Progenitor cell of endocrine pancreas (in vitro differentiated cells): ENCODE measurements at places on chromosomes 6 and 20. TPM values are rescaled to one million over a fixed set of nuclear protein-coding genes. Genes with fewer than 3 reads are reported as not detected.
A peak's percentile ranks its signal among the peaks of the same experiment; 100 is the strongest.

Gene GABRR2
- total RNA-seq: 0.47 and 0.53 TPM in 2 replicates

Gene SLC35F1
- 4.5 and 5.1 TPM in 2 replicates for total RNA-seq

Gene MAFB
- total RNA-seq: 5.9 and 6.1 TPM in 2 replicates

Gene HLA-DRB5
- total RNA-seq: 0.60 and 0.71 TPM in 2 replicates

DNA sequence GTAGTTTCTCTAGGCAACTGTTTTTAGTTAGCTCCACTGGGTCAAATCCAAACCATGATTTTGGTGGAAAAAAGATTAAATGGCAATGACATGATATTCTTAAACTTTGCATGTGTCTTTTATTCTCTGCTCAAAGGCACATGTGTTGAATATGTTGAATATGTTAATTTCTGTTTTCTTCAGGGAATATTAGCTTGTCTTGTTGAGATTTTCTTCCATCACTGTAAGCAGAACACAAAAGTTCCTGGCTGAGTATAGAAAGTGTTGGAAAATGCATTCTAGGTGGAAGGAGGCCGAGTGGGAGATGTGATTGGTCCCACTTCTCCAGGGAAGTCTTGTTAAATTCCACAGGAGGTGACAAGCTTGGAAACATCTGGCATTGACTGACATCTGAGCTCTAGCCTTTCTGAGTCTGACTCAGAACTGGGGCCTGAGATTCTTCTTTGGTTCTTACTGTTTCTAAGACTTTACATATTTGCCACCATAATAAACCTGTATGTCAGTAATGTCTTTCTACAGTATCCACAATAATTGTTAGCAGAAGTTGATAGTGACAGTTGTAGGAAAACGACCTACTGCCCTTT, 81.1 kb downstream of the LAMA4 start:
- H3K4me3 ChIP-seq: no peak overlapping the region
- H3K36me3 ChIP-seq: no peaks in the 10 kb centered on the region
- peaks cover 38% of the 10 kb centered on the region for H3K27me3 ChIP-seq
- H3K4me1 ChIP-seq: no peaks in the 10 kb centered on the region
- no peak for DNase-seq

Gene LAMA2
- 0.22 and 0.42 TPM in 2 replicates for total RNA-seq

Gene RAB44
- not detected in 2 replicates for total RNA-seq

DNA sequence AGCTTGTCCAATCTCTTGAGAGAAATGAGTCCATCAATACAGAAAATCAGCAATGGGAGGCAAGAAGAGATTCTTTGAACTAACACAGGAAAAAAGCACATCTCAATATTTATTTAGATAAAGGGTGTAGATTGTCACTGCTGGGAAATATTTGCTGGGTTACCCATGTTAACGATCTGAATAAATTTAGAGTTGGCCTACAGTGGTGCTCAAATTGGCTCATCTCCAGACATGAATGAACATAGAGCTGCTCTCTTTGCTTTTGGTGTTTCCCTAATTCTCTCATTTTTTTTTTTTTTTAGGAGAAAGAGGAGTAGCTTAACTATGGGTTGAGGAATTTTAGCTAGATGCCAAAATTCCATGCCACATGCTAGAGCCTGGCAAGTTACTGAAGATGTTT, 471.2 kb downstream of the PKHD1 start:
- no peaks in the 10 kb centered on the region for H3K27me3 ChIP-seq
- no peak for DNase-seq
- no peak overlapping the region for H3K4me3 ChIP-seq
- no peak overlapping the region for H3K27ac ChIP-seq
- H3K36me3 ChIP-seq: no peaks in the 10 kb centered on the region

GRCh38 chr6:29345380-29345779, 23.3 kb downstream of the OR5V1 start:
- no peak for DNase-seq
- no peak overlapping the region for H3K27ac ChIP-seq
- H3K4me3 ChIP-seq: no peak overlapping the region
- no peaks in the 10 kb centered on the region for H3K36me3 ChIP-seq

Gene SLC22A1
- total RNA-seq: 2.4 and 3.0 TPM in 2 replicates

Gene CSNK2A1
- total RNA-seq: 175 and 185 TPM in 2 replicates

- H3K4me1 ChIP-seq: no peaks in the 10 kb centered on the region
- no peak overlapping the region for H3K4me3 ChIP-seq
- no peak overlapping the region for H3K27ac ChIP-seq
- DNase-seq: no peak
- H3K27me3 ChIP-seq: peaks cover 6% of the 10 kb centered on the region
Measured at GRCh38 chr6:159939591-159940016, 29.3 kb upstream of the IGF2R start.

DNA sequence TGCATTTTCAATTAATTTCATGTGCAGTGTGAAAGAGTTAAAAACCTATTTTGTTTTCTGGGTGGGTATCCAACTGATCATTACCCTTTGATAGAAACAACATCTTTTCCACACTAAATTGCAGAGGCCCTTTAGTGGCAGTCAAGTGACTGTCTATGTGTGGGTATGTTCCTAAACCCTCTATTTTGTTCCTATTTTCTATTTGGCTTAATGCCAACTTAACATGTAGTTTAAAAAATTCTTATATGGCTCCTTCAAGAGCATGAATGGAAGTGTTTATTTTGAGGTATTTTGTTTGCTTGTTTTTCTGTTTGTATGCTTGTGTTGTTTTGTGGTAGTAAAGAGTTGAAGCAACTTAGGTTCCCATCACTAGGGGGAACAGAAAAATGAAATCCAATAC, 19.9 kb downstream of the TREM1 start:
- no peaks in the 10 kb centered on the region for H3K4me1 ChIP-seq
- no peak for DNase-seq
- no peak overlapping the region for H3K4me3 ChIP-seq
- no peaks in the 10 kb centered on the region for H3K36me3 ChIP-seq

DNA sequence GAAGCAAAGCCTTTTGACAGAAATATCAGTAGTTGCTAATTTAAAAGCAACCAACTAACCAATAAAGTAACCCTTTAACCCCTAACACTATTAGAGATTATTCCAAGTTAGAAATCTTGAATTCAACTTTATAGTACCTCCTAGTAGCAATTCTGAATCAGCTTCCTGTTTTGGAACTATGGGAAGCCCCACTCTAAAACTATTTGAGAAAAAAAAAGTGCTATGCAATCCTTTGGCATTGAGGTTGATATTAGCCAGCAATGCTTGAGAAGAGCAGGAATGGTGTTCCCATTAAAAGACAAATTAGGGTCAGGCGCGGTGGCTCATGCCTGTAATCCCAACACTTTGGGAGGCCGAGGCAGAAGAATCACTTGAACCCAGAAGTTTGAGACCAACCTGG, 306.2 kb upstream of the ZFP64 start:
- no peaks in the 10 kb centered on the region for H3K27me3 ChIP-seq
- no peak for DNase-seq
- H3K36me3 ChIP-seq: no peaks in the 10 kb centered on the region
- H3K27ac ChIP-seq: no peak overlapping the region
- no peak overlapping the region for H3K4me3 ChIP-seq

DNA sequence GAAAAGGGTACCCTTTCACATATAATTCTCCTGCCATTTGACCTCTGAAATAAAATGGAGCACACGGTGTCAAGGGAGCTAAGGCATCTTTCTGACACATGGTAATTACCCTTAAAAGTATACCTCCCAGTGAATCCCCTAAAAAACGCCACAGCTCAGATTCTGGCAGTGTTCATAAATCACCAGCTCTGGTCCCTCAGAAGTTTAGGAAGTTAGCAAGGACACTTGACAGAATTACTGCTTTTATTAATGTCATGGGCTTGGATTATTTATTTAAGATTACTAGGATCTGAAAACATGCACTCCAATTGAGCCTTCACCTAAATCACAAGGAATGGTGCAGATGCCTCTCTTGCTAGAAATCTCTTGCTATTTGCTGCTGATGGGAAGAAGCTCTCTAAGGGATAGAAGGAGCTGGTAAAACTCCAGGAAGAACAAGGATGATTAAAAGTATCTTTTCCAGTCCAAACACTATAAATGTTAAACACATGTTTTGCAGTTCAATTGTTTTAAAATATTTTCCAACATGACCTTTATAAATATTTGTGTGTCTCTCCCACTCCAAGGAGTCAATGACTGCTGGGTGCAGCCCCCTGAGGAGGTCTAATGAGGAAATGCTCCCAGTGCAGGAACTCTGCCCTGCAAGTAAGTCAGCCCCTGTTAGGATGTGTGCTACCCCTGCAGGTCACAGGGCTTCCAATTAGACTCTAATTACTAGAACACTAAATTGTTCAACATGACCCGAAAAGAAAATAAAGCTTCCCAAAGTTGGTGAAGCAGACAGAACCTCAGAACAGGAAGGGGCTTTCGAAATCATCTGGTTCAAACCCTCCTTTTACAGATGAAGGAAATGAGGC, 230.3 kb downstream of the TFAP2A start:
- no peaks in the 10 kb centered on the region for H3K36me3 ChIP-seq
- H3K27me3 ChIP-seq: peaks cover 8% of the 10 kb centered on the region
- H3K4me3 ChIP-seq: no peak overlapping the region
- H3K27ac ChIP-seq: no peak overlapping the region
- H3K4me1 ChIP-seq: peaks cover 3% of the 10 kb centered on the region

- DNase-seq: no peak
- no peak overlapping the region for H3K4me3 ChIP-seq
- no peak overlapping the region for H3K27ac ChIP-seq
- no peaks in the 10 kb centered on the region for H3K27me3 ChIP-seq
- H3K4me1 ChIP-seq: no peaks in the 10 kb centered on the region
- H3K36me3 ChIP-seq: no peaks in the 10 kb centered on the region
Measured at GRCh38 chr6:108268845-108269244, 8.0 kb upstream of the SNX3 start.

GRCh38 chr6:57279013-57279412, 38.4 kb upstream of the PRIM2 start:
- H3K36me3 ChIP-seq: no peaks in the 10 kb centered on the region
- no peaks in the 10 kb centered on the region for H3K27me3 ChIP-seq
- no peak overlapping the region for H3K4me3 ChIP-seq
- no peaks in the 10 kb centered on the region for H3K4me1 ChIP-seq

GRCh38 chr20:1456300-1456699, 10.3 kb downstream of the NSFL1C start:
- H3K27me3 ChIP-seq: no peaks in the 10 kb centered on the region
- no peaks in the 10 kb centered on the region for H3K4me1 ChIP-seq
- H3K27ac ChIP-seq: no peak overlapping the region
- peaks cover 18% of the 10 kb centered on the region for H3K36me3 ChIP-seq
- H3K4me3 ChIP-seq: no peak overlapping the region

GRCh38 chr6:83708970-83709747, at the start of gene SNAP91:
Gene SNAP91, minus strand, starts transcription at chr6:83709101. Its CDS starts 1,174 bp downstream, at chr6:83707927.
- H3K4me3 ChIP-seq: peak within 1 kb of the TSS; percentile 84
- DNase-seq: peak; percentile 53
- peaks cover 60% of the 10 kb centered on the region for H3K27me3 ChIP-seq
- peaks cover 5% of the 10 kb centered on the region for H3K4me1 ChIP-seq

Gene CTSZ
- total RNA-seq: 61.4 and 65.6 TPM in 2 replicates

DNA sequence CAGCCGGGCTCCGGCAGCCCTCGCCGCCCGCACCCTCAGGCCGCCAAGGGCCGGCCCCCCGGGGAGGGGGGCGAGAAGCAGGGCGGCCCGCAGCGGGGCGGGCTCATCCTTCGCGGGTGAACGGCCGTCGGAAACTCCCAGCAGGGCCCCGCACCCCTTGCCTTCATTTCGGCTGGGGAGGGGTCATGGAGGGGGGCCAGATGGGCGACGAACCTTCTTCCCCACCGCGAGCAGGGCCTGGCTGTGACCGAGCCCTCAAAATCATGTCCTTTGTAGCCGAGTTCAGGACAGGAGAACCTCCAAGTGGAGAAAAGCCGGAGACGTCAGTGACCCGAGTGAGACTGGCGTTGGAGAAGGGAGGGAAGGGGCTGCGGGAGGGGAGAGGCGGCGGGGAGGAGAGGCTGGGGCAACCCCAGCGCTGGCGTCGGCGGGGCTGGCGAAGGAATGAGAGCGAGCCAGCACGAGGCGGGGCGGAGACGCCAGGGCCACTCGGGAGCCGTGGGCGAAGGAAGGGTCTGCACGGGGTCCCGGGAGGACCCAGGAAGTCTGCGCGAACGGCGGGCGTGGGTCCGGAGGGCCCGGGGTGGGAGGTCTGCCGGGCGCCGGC, 571 bp upstream of the FOXC1 start:
- H3K36me3 ChIP-seq: no peaks in the 10 kb centered on the region
- H3K27ac ChIP-seq: peak overlapping the region; percentile 59
- peaks cover 16% of the 10 kb centered on the region for H3K4me1 ChIP-seq

- no peak overlapping the region for H3K4me3 ChIP-seq
- H3K27me3 ChIP-seq: no peaks in the 10 kb centered on the region
- no peak overlapping the region for H3K27ac ChIP-seq
- peaks cover 33% of the 10 kb centered on the region for H3K36me3 ChIP-seq
- H3K4me1 ChIP-seq: peaks cover 7% of the 10 kb centered on the region
Measured at GRCh38 chr6:44942201-44942600, 385.9 kb upstream of the RUNX2 start.

DNA sequence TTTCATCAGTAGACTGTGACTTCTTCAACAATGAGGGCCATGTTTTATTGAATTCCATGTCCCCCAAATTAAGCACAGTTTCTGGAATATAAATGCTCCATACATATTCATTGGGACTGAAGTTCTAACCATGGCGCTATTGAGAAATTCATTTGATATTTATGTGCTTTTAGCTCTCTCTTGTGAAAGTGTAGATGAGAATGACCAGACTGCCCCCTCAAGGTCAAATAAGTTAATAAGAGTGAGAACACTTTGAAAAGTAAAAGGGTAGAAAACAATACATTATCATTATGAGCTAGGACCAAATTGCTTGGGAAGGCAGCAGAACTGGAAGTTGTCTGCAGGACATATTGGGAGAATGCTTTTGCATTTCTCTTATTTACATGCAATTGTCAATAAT, 597.9 kb downstream of the EPM2A start:
- DNase-seq: no peak
- H3K27me3 ChIP-seq: no peaks in the 10 kb centered on the region
- H3K27ac ChIP-seq: no peak overlapping the region
- peaks cover 18% of the 10 kb centered on the region for H3K4me1 ChIP-seq

DNA sequence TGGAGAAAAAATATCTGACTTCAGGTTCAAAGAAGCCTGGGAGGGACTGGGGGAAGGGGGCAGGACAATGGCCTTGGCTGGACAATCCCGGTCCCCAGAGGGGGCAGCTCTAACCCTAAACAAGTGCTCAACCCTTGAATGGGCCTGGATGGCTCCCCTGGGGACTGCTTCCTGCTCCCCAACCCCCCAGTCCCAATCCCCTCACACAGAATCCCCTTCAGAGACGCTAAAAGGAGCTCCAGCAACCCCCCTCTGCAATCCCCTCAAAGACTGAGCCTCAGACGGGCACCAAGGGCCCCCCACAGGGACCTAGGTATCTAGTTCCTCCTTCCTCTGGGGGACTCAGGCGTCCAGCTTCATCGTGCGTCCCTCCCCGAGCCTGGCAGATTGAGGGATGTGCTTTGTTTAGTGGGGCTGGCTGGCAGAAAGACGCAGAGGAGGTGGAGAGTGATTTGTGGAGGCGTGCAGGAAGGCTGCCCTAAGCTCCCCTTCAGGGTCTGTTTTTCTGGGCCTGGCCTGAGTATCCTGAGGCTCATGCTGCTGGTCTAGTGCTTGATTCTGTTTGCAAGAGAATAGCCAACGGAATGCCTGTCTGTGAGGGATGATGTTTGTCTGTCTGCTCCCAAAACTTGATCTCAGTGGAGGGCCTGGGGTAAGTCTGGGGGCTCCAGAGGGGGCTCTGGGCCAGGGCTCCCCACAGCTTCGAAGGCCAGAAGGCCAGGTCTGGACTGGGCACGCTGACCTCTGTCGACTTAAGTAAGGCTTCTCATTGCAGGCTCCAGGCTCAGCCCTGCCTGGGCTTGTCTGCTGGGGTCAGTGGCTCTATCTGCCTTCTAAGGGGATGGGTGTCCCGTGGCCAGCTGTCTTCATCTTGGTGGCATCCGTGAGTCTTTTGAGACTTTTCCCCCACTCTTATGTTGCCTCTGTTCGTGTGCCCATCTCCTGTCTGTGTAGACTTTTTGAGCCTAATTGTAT, 1.7 kb upstream of the POU5F1 start:
- H3K4me1 ChIP-seq: no peaks in the 10 kb centered on the region
- DNase-seq: no peak
- H3K27me3 ChIP-seq: peaks cover 40% of the 10 kb centered on the region
- no peaks in the 10 kb centered on the region for H3K36me3 ChIP-seq
